WERI-Rb-1 (cell line): ENCODE measurements at places on chromosomes 6 and 20.

DNA sequence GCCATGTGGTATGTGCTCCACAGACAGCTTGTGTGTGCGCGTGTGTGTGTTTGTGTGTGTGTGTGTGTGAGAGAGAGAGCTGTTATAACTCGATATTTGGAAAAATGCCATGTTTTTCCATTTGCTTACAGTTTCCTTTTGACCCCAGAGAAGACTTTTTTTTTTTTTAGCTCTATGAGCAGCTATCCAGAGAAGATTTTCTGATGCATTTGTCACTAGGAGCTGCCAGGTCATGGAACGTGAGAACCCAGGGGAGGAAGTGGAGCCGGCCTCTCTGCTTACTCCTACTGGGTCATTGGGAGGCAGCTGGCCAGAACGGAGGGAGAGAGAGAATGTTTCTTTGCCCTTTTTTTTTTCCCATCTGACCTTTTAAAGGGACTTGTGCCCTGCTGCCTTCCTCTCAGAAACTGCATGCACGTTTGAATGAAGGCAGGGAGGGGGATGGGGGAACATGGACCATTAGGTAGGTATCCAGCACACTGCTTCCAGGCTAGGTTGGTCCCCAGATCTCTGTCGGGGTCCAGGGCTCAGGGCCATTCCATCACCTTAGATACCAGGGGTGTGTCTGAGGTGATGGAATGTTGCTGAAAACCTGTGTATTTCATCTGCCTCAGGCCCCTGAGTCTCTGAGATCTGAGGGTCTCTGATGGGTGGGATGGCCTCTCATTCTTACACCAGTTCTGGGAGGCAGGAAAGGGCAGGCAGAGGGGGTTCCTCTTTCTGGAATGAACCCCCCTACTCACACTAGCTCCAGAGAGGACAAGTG is 11.2 kb upstream of the MRPS18A start:
- DNase-seq, result no peak

DNA sequence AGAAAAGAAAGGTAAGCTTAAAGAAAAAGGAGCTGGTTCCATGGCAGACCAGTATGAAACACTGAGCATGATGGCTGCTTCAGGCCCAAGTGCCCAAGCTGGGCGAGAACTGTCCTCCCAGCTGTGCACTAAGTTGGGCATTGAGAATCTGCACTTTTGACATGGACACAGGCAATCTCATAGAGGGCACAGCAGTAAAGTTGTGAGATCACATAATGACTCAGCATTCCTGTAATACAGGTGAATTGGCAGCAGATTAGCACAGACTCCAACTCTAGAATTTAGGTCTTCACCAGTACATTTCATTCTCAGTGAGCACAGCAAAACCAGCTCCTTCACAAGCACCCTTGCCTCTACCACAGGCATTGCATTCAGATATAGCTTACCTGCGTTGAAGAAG is 343.4 kb downstream of the PKHD1 start:
- no peak for DNase-seq

GRCh38 chr6:64266351-64266821 is 630.8 kb downstream of the PHF3 start:
- DNase-seq, result no peak

DNA sequence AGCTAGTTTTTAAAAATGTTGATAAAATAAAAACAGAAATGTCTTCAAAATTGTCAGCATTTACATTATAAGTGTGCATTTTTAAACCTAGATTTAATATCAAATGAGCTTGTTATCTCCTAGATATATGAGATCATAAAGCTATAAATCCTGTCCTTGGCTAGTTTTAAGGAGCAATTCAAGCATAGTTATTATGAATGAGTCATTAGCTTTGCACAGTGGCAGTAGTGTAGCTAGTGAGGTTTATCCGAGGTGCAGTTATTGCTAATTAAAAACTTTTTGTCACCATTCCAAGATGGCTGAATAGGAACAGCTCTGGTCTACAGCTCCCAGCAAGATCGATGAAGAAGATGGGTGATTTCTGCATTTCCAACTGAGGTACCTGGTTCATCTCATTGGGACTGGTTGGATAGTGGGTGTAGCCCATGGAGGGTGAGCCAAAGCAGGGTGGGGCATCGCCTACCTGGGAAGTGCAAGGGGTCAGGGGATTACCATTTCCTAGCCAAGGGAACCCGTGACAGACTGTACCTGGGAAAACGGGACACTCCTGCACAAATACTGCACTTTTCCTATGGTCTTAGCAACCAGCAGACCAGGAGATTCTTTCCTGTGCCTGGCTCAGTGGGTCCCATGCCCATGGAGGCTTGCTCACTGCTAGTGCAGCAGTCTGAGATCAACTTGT is 108.8 kb upstream of the SYNCRIP start:
- no peak for DNase-seq

- no peak for DNase-seq
Observed at GRCh38 chr20:16412906-16413305, 160.3 kb downstream of the KIF16B start.

GRCh38 chr6:163483107-163483506 is 68.6 kb downstream of the QKI start:
- no peak for DNase-seq

DNA sequence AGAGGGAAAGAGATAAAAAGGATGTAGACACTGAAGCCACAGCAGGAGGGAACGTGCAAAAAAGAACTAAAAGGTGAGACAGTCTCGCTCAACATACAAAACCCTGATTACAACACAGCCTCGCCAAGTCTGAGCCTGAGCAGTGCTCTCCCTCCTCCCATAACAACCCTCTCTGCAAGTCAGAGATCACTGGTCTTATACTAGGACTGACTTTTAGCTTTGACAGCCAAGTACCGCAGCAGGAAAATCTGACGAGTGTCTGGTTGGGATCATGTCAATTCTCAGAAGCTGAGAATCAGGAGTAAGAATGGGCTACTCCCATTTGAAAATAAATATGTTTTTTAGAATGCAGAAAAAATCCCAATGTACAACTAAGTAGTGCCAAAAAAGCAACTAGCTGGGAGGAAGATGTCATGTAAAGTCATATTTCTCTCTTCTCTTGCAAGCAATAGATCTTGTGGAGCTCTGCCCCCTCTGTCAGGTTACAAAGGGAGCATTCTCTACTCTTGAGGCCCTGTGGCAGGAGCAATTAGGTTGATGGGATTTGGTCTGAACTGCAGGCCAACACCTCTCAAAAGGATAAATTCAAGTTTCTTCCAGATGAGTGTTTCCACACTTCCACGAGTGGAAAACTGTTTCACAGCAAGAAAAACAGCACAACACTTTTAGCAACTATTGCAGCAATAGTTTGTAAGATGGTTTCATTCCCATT is 118.9 kb upstream of the COL21A1 start:
- DNase-seq, result no peak

GRCh38 chr20:38982291-38982690 is 20.1 kb downstream of the DHX35 start:
- no peak for DNase-seq

GRCh38 chr6:82915666-82916065 is 150.0 kb downstream of the UBE3D start:
- DNase-seq, result no peak

DNA sequence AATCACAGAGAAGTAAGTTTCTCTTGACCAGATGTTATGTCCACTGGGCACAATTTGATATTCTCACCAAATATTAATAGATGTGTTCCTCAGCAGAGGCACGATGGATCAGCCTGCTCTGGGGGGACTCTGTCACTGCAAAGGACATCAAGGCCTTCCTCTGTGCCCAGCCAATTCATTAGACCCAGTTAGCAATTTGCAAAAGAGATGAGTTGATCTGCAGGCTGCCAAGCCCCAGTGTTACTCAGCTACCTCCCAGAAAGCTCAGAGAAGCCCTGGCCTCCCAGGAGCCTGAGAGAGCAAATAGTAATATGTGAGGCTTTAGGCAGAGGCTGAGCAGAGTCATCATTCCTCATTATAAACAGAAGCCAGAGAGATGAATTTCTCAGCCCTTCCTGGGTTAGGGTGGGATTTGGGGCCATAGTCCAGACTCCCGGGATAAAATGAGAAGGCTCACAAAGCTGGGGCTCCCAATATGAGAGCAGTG is 54.2 kb downstream of the ZNF831 start:
- DNase-seq, result no peak

- DNase-seq, result peak; percentile 38
Observed at GRCh38 chr6:156791320-156791850, 14.2 kb downstream of the ARID1B start.

GRCh38 chr6:170459451-170459850 is 93.7 kb downstream of the PSMB1 start:
- no peak for DNase-seq

GRCh38 chr6:149136913-149137286 is 180.6 kb upstream of the TAB2 start:
- no peak for DNase-seq

- DNase-seq, result no peak
Observed at GRCh38 chr6:74872754-74873476, 332.9 kb downstream of the COL12A1 start.

GRCh38 chr6:21138336-21139069 is 455.0 kb upstream of the SOX4 start:
- DNase-seq, result peak; percentile 94

DNA sequence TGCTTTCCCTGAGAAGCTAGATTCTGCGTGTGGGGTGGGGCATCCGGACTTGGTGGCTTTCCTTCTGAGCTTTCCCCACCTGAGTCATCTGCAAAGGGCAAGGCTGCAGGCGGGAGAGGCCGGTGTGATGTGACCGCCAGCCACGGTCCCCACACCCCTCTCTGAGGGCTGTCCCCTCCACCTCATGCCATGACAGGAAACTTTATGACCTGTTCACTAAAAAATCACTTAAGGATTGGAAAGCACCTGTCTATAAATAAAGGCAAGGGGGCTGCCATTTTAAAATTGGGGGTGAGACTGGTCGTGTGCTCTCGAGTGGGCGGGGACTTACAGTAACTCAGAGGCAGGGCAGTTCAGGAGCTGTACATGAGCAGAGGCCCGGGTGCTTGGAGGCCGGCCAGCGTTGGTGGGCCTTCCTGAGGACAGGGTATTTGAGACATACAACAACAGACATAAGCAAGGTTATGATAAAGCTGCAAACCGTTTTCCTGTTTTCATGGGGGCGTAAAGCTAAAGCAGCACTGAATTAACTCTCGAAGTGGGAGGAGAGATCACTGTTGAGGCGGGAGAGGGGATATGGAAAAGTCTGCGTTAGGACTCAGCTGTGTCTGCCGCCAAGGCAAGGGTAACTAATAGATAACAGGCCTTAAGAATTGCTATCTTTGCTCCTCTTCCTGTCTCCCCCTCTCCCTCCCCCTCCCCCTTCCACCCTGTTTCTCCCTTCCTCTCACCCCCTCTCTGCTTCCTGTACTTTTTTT is 16.1 kb upstream of the SERPINB1 start:
- DNase-seq, result no peak

- DNase-seq, result no peak
Observed at GRCh38 chr6:42017021-42017643, 33.2 kb upstream of the TAF8 start.

- DNase-seq, result no peak
Observed at GRCh38 chr6:168499045-168499650, 58.2 kb downstream of the SMOC2 start.

DNA sequence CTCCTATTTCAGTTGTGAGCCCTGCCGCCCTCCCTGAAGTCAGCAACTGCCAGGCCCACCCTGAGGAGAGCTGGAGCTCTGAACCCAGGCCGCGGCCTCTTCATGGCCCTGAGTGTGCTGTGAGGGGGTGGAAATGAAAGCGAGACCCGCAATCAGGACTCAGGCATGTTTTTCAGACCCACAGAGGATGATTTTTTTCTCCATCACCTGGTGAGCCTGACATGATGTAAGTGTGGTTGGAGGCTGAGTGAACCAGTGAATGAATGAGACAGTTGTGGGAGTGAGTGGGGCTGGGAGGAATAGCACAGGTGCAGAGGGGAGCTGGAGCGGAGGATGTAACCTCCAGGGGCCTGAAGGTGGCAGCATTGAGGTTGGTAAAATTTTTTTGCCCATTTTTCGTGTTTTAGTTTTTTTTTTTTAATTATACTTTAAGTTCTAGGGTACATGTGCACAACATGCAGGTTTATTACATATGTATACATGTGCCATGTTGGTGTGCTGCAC is 18.3 kb downstream of the RAET1L start:
- DNase-seq, result no peak

- DNase-seq, result no peak
Observed at GRCh38 chr6:44976677-44977641, 351.2 kb upstream of the RUNX2 start.

DNA sequence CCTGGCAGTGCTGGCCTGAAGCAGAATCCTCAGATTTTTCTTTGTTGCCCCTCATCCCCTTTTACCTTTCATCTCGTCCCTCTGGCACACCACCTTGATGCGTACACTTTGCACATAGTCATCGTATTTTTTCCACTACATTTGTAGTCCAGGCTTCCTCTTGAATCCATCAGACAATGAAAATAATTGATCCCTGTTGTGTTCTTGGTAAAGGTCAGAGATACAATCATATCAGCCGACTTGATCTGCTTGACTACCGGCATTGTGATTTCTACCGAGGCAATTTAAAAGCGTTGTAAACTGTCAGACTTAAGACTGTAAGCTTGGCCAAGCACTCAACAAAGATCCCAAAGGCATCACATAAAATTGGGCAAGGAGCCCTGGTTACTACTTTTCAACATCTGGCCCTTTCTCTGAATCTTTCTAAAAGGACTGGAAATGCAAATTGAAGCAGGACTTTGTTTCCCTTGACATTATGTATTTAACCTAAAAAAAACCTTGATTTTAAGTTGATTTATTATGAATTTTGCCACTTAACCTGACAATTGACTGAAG is 512.6 kb downstream of the LMBRD1 start:
- no peak for DNase-seq

GRCh38 chr20:2165871-2166270 is 64.2 kb downstream of the STK35 start:
- DNase-seq, result no peak

DNA sequence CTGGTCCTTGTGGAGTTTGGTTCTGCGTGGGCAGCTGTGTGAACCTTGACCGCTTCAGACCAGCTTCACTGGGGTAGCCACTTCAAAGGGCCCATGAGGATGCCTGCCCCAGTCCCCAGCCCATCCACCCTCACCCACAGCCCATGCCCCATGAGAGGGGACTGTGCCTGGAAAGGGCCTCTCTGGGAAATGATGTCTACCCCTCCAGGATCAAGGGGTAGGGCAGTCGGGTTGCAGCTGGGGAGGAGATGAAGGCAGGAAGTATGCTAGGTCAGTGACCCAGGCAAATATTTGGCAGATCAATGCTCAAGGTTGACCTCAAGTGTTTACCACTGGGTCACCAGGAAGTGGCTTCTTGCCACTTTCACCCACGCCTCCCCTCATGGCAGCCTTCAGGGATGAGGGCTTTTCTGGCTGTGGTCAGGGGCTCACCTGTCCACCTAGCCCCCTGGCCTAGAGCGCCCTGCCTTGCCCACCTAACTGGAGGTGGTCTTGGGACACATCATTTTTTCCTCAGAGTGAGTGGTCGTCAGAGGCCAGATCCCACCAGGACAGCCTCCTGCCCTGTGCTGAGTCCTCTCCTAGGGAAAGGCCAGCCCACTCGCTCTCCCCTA is 109.5 kb downstream of the SNX5 start:
- no peak for DNase-seq

- peak; percentile 67 for DNase-seq
Observed at GRCh38 chr6:43368259-43369160, 937 bp downstream of the ZNF318 start.

- no peak for DNase-seq
Observed at GRCh38 chr20:44566018-44566417, 16.4 kb upstream of the PKIG start.

- DNase-seq, result no peak
Observed at GRCh38 chr6:10000551-10000950, 414.3 kb downstream of the TFAP2A start.
